ENCODE measurements at places on chromosomes 5 and 9. TPM values are rescaled to one million over a fixed set of nuclear protein-coding genes. Genes with fewer than 3 reads are reported as not detected.

GRCh38 chr5:33530183-33531036, 89.6 kb downstream of the TARS1 start:
- DNase-seq: no peak

- peak; percentile 80 for DNase-seq
Observed at GRCh38 chr5:58886315-58887207, 303.7 kb downstream of the RAB3C start.

Gene UBE2R2
- total RNA-seq: 29.0 TPM

Gene GFI1B
- 0.35 TPM for total RNA-seq

Gene FBP2
- not detected for total RNA-seq

Measured in right atrium auricular region (tissue), 2 donors.